ENCODE measurements at places on chromosomes 1 and 21.
A peak's percentile ranks its signal among the peaks of the same experiment; 100 is the strongest.

- DNase-seq, result no peak
Observed at GRCh38 chr1:55347866-55348265, 132.7 kb upstream of the USP24 start.

DNA sequence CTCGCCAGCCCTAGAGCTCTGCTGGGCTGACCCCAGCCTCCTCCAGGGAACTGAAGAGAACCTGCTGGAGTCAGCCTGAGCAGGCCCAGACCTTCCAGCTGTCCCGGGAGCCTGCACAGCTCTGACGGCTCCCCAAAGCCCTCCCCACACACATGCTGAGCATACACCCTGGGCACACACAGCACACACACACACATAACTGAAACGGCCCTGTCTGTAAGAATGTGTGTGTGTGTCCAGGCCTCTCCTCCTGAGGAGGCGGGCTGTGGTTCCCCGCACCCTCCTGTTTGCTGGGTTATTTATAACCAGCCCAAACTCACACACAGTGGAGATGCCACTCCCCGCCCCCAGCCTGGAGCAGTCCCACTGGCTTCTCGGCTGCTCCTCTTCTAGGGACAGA lies 20.2 kb downstream of the SDC3 start:
- no peak for DNase-seq

- no peak for DNase-seq
Observed at GRCh38 chr1:1773874-1774273, 4.4 kb downstream of the NADK start.

DNA sequence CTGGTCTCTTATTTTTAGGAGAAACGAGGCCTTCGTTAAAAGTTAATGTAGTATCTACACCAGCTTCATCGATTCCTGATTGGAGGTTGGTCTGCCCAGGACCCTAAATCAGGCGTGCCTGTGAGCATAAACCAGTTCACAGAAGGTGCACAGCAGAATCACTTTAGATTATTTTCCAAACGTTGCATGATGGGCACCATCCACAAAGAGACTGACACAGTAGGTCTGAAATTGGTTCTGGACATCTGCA lies 256 bp upstream of the TARBP1 start:
- no peak for DNase-seq

DNA sequence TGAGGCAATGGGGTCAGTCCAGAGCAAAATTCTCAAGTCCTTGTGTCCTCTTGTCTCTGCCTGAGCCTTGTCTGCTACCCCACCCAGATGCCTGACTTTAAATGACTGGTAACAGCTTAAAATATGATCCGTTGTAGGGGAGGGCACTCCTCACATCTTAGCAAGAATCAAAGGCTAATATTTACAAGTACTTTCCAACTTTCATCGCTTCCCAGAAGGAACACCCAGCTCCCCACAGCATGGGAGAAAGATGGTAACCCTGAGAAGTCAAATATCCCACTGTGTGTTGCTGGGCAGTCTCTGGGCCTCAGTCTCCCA lies 5.2 kb downstream of the ECE1 start:
- no peak for DNase-seq

- no peak for DNase-seq
Observed at GRCh38 chr1:110364221-110364620, 25.0 kb downstream of the RBM15 start.

- DNase-seq, result peak; percentile 57
Observed at GRCh38 chr1:39653546-39654031, 14.1 kb upstream of the HEYL start.

DNA sequence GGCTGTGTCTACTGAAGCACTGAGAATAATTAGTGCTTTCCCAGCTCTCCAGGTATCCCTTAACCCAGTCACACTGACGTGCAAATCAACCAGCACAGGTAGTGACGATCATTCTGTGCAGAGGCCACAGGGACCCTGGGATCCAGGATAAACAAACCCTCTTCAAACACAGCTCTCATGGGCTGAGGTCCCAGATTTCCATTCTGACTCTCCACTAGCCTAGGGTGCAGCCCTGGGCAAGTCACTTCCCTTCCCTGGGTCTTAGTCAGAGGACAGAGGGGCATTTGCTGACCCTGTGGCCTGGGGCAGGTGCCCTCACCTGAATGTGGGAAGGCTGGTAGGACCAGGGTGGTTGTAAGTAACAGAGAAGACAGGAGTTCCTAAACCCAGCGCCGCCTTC lies 724.7 kb downstream of the MATN1 start:
- DNase-seq, result no peak

GRCh38 chr1:192474080-192474683 lies 101.4 kb upstream of the RGS1 start:
- no peak for DNase-seq

DNA sequence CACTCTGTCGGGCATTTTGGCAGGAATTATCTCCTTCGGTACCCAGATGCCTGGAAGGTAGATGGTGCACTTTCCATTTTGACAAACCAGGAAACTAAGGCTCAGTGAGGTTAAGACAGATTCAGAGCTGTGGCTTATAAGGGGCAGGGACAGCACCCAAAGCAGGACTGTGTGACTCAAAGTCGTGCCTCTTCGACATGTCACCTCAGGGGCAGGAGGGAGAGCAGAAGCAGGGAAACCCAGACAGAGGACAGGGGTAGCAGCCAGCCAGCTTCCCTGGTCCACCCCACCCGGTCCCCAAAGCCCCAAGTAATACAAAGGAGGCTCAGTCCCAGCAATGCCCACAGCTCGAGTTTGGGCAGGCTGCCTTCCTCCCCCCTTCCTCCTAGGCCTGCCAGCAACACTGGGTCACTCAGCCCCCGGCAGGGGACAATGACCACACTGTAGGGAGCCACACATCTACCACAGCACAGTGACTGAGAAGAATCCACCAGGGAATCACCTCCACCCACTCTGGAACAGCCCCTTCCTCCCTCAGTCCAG lies 2.5 kb downstream of the RHOC start:
- DNase-seq, result no peak

GRCh38 chr1:156113282-156113950 lies 1.1 kb upstream of the LMNA start:
- no peak for DNase-seq

DNA sequence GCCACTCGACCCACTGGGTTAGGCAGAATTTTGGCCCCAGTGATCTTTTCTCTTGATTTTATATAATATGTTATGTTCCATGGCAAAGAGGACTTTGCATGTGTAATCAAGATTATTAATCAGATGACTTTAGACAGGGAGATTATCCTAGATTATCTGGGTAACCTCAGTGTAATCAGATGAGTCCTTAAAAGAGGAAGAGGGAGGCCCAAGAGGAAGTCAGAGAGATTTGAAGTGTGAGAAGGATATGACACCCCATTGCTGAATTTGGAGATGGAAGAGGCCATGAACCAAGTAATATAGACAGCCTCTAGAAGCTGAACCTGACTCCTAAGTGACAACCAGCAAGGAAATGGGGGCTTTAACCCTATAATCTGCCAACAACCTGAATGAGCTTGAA lies 117.1 kb upstream of the CSF3R start:
- DNase-seq, result no peak

DNA sequence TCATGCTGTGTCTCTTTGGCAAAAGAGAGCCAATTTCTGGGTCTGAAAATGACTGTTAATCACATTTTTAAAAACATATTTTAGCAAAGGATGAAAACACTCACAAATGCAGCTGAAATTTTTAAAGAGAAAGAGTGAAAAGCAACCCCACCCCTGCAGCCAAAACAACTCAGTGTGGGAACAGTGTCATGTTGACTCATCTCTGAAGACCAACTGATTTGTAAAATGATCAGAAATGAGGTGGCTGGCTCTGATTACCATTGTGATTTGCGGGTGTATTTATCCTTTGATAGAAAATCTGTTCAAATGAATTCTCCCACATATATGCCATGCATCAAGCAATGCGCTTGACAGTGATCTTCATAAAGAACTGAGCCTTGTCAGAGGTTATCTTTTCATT lies 287.0 kb upstream of the ESRRG start:
- no peak for DNase-seq

DNA sequence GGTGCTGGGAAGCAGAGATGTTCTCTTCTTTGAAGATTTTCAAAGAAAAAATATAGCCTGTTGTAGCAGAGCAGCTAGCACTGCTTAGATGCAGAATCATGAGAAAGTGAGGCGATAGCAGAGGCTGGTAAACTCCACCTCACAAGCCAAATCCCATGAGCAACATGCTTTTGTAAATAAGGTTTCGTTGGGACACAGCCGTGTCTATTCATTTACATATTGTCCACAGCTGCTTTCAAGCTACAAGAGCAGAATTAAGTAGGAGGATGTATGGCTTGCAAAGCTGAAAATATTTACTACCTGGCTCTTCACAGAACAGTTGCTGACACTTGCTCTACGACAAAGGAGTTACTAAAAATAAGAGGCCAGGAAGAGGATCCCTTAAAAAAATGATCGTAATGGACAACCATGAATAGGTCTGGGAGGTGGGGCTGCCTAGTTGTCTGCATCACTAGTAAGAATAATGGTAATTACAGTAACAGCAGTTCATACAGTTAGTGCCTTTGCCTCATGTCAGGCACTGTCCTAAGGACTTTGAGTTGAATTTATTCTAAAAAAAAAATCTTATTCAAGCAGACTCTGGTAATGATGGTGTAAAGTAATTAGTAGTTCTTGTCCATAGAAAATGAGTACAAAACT lies 622.0 kb downstream of the KIF26B start:
- no peak for DNase-seq

All from stimulated activated CD4-positive, alpha-beta T cell treated with anti-CD3 and anti-CD28 coated beads, Interleukin-1b, Interleukin-23, amount 100 ng/mL, for 24 hours (primary cell).